ENCODE measurements at places on chromosomes 1 and 21. TPM values are rescaled to one million over a fixed set of nuclear protein-coding genes. Genes with fewer than 3 reads are reported as not detected.

GRCh38 chr1:170623171-170623570 is 40.8 kb upstream of the PRRX1 start:
- no peak for DNase-seq

- no peak for DNase-seq
Measured at GRCh38 chr1:100791586-100791985, 72.0 kb downstream of the VCAM1 start.

DNA sequence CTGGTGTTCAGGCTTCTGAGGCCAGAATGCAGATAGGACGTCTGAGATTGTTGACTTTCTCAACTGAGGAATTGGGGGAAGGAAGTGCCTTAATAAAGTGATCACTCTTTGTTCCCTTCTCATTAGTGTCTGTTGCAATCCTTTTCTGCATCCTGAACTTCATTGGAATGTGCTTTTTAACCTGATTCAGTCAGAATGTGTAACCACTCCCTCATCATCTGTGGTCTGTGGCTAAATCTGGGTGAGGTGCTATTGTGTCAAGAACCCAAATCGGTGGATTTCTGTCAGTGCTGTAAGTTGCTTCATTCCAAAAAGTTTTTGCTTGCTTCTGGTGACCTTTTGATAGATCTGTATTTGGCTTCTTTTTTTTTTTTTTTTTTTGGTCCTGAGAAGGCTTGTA is 38.2 kb downstream of the ARID1A start:
- DNase-seq = no peak

DNA sequence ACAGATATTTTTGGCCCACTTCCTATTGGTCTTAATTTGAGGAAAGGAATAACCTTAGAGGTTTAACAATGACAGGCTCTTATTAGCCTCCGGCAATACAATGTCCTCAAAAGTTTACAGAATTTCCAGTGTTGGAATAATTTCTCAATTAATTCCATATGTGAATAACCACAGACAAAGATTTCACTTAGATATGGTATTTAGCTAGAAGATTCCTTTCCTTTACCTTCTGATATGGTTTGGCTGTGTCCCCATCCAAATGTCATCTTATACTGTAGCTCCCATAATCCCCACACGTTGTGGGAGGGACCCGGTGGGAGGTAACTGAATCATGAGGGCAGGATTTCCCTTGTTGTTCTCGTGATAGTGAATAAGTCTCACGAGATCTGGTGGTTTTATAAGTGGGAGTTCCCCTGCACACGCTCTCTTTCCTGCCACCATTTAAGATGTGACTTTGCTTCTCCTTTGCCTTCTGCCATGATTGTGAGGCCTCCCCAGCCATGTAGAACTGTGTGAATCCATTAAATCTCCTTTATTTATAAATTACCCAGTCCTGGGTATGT is 54.9 kb upstream of the RGS7 start:
- DNase-seq = no peak

The SSU72 gene
- total RNA-seq = 161 TPM

DNA sequence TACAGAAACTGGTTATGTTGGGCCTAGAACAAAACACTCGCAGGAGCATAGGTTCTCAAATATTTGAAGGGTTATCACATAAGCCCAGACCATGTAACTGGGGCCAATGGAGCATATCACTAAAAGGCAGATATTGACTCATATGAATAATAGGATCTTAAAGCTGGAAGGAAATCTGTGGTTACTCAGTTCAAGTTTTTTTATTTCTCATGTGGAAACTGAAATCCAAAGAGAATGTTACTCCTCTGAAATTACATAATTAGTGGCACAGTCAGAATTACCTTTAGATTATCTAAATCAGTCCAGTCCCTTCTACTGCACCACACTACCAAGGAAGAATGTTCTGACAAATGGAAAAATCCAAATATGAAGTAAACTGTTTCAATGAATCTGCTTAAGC is 12.0 kb downstream of the SLAMF8 start:
- DNase-seq = no peak

DNA sequence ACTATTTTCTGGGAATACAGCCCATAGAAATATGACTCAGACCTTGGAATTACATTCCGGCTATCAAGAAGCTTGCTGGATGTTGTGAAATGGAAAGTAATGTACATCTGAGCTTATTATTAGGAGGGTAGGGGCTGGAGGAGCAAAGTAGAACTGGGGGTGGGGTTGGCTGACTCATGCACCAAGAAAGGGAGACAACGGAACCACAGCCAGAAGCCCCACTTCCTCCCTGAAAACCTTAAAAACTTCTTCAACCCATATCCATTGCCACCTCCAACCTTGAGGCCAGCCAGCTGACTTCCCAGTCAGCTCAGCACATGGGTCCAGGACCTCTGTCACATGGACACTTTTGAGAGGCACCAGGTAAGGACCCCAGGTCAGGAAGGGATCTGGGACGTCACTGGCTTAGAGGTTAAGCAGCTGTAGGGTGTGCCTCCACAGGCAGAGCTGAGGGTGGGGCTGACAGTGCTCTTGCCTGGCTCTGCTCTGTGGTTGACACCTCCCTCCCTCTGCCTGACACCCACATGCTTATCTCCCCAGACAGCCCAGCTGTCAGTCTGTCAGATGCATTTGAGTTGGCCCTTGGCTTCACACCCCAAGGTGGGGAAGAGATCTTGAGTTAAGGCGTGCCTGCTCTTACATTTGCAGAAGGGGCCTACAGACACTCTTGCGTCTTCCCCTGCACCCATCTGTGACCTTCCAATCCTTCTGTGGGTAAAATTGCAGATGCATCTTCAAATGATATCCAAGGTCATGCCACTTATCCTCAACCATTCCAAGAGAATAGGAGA is 5.7 kb upstream of the ZNF683 start:
- DNase-seq = no peak

DNA sequence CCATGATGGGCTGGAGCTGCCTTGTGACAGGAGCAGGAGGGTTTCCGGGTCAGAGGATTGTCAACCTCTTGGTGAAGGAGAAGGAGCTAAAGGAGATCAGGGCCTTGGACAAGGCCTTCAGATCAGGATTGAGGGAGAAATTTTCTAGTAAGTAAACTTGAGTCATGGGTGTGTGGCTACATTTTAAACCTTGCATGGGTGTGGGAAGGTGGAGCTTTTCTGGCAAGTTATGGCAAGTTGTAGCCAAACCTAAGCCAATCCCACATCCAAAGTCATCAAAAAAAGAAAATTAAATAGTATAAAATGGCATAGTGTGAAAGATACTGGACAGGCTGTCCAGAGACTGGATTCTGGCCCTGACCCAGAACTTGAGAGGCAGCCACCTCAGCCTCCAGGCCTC is 39.8 kb upstream of the HSD3B1 start:
- DNase-seq = no peak

DNA sequence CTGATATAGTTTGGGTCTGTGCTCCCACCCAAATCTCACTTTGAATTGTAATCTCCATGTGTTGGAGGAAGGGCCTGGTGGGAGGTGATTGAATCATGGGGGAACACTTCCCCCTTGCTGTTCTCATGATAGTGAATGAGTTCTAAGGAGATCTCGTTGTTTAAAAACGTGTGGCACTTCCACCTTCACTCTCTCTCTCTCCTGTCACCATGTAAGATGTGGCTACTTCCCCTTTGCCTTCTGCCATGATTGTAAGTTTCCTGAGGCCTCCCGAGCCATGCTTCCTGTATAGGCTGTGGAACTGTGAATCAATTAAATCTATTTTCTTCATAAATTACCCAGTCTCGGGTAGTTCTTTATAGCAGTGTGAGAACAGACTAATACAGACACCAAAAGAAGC is 40.4 kb downstream of the FRRS1 start:
- DNase-seq = no peak

Data from tibial nerve (tissue), 4 donors.